ENCODE measurements at places on chromosomes 7 and 10. TPM values are rescaled to one million over a fixed set of nuclear protein-coding genes. Genes with fewer than 3 reads are reported as not detected.
A peak's percentile ranks its signal among the peaks of the same experiment; 100 is the strongest.

DNA sequence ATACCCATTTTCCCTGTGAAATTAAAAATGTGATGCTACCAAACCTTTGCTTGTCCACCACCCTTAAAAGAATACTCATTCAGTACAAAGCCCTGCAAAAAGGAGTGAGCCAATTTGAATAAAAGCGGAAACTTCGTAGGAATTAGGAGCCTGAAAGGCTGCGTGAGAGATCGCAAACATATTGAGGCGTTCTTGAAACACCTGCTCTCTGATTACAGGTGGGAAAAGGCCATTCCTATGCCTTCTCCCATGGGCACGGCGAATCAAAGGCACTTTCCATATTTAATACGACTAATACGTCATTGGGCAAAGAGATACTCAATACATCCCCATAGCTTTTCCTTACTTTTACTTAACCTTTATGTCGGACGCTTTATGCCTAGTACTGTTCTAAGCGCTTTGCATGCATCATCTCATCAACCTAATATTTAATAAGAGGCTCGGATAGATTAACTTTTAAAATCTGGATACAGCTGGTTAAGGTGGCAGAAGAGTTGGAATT, 30.9 kb upstream of the KMT2E start:
- peaks cover 19% of the 10 kb centered on the region for H3K4me1 ChIP-seq
- DNase-seq = no peak
- no peaks in the 10 kb centered on the region for H3K36me3 ChIP-seq
- H3K4me3 ChIP-seq = peak overlapping the region; percentile 95
- peak overlapping the region; percentile 98 for H3K27ac ChIP-seq

- no peak for DNase-seq
- H3K4me1 ChIP-seq = no peaks in the 10 kb centered on the region
- H3K27me3 ChIP-seq = no peaks in the 10 kb centered on the region
- H3K27ac ChIP-seq = no peak overlapping the region
- H3K36me3 ChIP-seq = no peaks in the 10 kb centered on the region
- H3K4me3 ChIP-seq = no peak overlapping the region
Measured at GRCh38 chr10:88886557-88886956, 6.5 kb downstream of the STAMBPL1 start.

GRCh38 chr7:131305152-131305551, 22.5 kb upstream of the MKLN1 start:
- H3K4me1 ChIP-seq = no peaks in the 10 kb centered on the region
- H3K27ac ChIP-seq = no peak overlapping the region
- no peaks in the 10 kb centered on the region for H3K27me3 ChIP-seq
- no peaks in the 10 kb centered on the region for H3K36me3 ChIP-seq

GRCh38 chr7:12570534-12571461, at the start of gene SCIN:
Gene SCIN, plus strand, starts transcription at chr7:12570720. Its CDS starts 67 bp downstream, at chr7:12570787.
- peaks cover 13% of the 10 kb centered on the region for H3K4me1 ChIP-seq
- no peak within 1 kb of the TSS for H3K27ac ChIP-seq
- H3K27me3 ChIP-seq = peaks cover 24% of the 10 kb centered on the region
- H3K4me3 ChIP-seq = peak within 1 kb of the TSS; percentile 49
- no peak for DNase-seq

GRCh38 chr7:69661342-69661741, 63.1 kb downstream of the AUTS2 start:
- no peak overlapping the region for H3K4me3 ChIP-seq
- H3K36me3 ChIP-seq = no peaks in the 10 kb centered on the region
- DNase-seq = no peak
- H3K27me3 ChIP-seq = no peaks in the 10 kb centered on the region
- peaks cover 6% of the 10 kb centered on the region for H3K4me1 ChIP-seq

DNA sequence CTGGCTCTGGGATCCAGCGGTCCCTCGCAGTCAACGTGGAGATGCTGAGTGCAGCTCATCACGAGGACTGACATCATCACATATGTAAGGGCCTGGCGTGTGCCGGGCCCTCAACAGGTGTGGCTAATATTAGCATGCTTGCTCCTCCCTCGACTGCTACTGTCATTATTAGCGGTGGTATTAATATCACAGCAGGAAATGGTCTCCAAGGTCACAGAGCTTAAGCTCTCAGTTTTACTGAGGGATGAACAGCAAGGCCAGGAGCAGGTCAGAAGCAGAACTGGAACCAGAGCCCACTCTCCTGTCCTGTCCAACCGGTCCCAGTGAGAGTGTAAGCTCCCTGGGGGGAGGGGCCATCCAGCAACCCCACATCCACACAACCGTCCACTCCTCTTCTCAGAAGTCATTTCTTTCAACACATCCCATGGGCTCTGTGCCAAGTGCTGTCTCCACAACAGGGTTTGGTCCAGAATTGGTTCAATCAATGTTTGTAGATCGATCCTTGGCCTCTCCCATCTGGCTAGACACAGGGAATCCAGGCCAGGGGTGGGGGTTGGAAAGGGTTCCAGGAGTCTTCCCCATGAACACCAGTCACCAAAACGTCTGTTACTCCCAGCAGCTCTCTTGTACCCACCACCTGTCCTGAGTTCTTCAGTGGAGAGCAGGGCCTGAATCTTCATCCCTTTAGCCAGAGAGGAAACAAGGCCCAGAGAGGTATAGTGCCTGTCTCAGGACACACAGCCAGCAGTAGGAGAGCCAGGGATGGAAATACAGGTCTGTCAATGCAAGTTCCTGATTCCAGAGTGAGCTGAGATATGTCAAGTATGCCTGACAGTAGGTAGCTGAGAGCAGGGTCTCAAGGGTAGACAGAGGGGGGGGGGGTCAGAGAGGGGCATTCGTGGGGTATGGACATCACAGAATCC, 45.3 kb upstream of the ZMIZ1 start:
- no peaks in the 10 kb centered on the region for H3K36me3 ChIP-seq
- no peak overlapping the region for H3K4me3 ChIP-seq
- peaks cover 41% of the 10 kb centered on the region for H3K4me1 ChIP-seq
- DNase-seq = no peak

DNA sequence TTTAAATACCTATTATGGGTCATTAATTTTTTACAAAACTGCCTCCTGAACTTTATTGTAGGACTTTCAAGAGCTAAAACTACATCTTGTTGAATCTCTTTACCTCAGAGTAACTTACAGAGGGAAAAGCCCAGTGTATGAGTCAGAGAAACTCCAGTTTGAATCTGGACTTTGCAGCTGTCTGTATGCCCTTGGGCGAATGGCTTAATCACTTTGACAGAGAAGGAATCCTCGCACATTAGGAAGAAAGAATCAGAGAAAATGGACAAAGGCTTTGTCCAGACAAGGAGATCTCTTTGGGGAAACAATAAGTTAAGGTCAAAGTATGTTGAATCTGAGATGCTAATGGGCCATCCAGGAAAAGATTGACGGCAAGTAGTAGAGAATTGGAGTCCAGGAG, 484.2 kb upstream of the CELF2 start:
- no peaks in the 10 kb centered on the region for H3K27me3 ChIP-seq
- H3K27ac ChIP-seq = no peak overlapping the region
- no peak overlapping the region for H3K4me3 ChIP-seq
- no peaks in the 10 kb centered on the region for H3K36me3 ChIP-seq

DNA sequence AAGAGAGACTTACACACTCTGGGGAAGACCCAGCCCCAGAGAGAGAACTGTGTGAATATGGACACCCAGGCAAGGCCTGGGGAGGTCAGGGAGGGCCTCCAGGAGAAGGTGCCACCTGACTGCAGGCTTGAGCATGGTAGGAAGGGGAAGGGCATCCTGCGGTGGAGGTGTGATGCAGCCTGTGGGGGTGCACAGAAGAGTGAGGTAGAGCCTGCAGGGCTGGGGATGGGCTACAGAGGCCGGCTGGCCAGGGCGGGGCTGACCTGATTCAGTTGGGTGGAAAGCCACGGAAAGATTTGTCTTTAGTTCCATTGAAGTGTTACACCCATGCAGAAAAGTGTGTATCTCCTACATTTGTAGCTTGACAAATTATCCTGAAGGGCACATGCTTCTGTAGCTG, 47.6 kb downstream of the ZMIZ1 start:
- no peak overlapping the region for H3K27ac ChIP-seq
- no peak for DNase-seq
- H3K36me3 ChIP-seq = peaks cover 55% of the 10 kb centered on the region
- no peak overlapping the region for H3K4me3 ChIP-seq
- H3K27me3 ChIP-seq = no peaks in the 10 kb centered on the region

- H3K4me1 ChIP-seq = peaks cover under 1% of the 10 kb centered on the region
- DNase-seq = no peak
- no peak overlapping the region for H3K27ac ChIP-seq
- H3K4me3 ChIP-seq = no peak overlapping the region
- no peaks in the 10 kb centered on the region for H3K36me3 ChIP-seq
- no peaks in the 10 kb centered on the region for H3K27me3 ChIP-seq
Measured at GRCh38 chr7:140056431-140057142, 6.2 kb downstream of the PARP12 start.

GRCh38 chr10:82068501-82068900, 193.5 kb downstream of the NRG3 start:
- H3K27me3 ChIP-seq = no peaks in the 10 kb centered on the region
- no peak overlapping the region for H3K4me3 ChIP-seq
- no peaks in the 10 kb centered on the region for H3K36me3 ChIP-seq
- H3K27ac ChIP-seq = no peak overlapping the region
- no peak for DNase-seq

DNA sequence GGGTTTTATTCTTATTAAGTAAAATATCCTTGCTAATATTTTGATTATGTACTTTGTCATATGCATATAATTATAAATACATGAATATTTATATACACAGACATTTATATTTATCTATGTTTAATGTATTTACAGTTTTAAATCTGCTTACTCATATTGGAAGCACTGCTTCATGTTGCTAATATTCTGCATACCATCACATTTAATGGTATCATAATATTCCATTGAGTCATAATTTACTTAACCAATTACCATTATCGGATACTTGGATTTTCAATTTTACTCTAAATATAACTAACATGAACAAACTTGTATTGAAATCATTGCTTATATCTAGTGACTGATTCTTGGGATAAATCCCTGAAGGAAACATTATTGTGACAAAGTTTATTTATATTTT, 155.2 kb downstream of the MBL2 start:
- H3K36me3 ChIP-seq = no peaks in the 10 kb centered on the region
- H3K4me3 ChIP-seq = no peak overlapping the region
- DNase-seq = no peak
- no peaks in the 10 kb centered on the region for H3K4me1 ChIP-seq
- no peak overlapping the region for H3K27ac ChIP-seq

- peaks cover 24% of the 10 kb centered on the region for H3K36me3 ChIP-seq
- no peak overlapping the region for H3K27ac ChIP-seq
- DNase-seq = no peak
- H3K4me1 ChIP-seq = peaks cover 45% of the 10 kb centered on the region
Measured at GRCh38 chr7:5445981-5446594, 22.5 kb upstream of the TNRC18 start.

- H3K36me3 ChIP-seq = no peaks in the 10 kb centered on the region
- H3K4me1 ChIP-seq = no peaks in the 10 kb centered on the region
- H3K4me3 ChIP-seq = no peak overlapping the region
- no peaks in the 10 kb centered on the region for H3K27me3 ChIP-seq
- no peak overlapping the region for H3K27ac ChIP-seq
Measured at GRCh38 chr10:21340331-21340730, 185.2 kb downstream of the SKIDA1 start.

- H3K4me3 ChIP-seq = no peak overlapping the region
- H3K36me3 ChIP-seq = no peaks in the 10 kb centered on the region
- peaks cover 26% of the 10 kb centered on the region for H3K4me1 ChIP-seq
- DNase-seq = no peak
- H3K27ac ChIP-seq = no peak overlapping the region
- peaks cover 8% of the 10 kb centered on the region for H3K27me3 ChIP-seq
Measured at GRCh38 chr10:45425621-45426563, 51.9 kb downstream of the ALOX5 start.

DNA sequence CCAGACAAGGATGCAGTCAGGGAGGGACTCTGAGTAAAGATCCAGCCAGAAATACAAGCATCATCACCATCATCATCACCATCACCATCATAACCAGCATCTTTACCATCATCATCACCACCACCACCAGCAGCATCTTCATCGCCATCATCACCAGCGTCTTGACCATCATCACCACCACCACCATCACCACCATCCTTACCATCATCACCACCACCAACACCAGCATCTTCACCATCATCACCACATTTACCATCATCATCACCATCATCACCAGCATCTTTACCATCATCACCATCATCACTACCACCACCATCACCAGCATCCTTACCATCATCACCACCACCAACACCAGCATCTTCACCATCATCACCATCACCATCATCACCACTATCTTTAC, 44.1 kb upstream of the CPXM2 start:
- DNase-seq = no peak
- no peaks in the 10 kb centered on the region for H3K27me3 ChIP-seq
- H3K36me3 ChIP-seq = no peaks in the 10 kb centered on the region
- no peak overlapping the region for H3K27ac ChIP-seq

- no peaks in the 10 kb centered on the region for H3K4me1 ChIP-seq
- H3K36me3 ChIP-seq = peaks cover 2% of the 10 kb centered on the region
- H3K4me3 ChIP-seq = no peak overlapping the region
- H3K27me3 ChIP-seq = no peaks in the 10 kb centered on the region
- no peak for DNase-seq
- no peak overlapping the region for H3K27ac ChIP-seq
Measured at GRCh38 chr7:77812290-77812685, 13.7 kb downstream of the PHTF2 start.

DNA sequence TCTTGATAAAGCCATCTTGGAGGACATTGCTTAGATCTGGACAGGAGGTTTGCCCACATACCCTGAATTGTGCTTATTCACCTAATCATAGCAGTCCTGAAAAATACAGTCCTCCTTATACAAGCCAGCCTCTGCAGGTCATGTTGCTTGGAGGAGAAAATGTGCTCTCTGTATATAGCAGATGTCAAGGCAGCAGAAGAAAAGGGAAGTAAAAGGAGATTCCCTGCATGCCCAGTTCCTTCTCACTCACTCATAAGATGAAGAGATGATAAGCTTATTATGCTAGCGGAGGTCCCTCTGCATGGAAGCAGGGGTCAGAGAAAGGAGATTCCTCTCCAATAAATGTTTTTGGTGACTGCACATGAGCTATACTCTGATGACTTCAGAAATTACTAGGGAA, 458.8 kb upstream of the ZMIZ1 start:
- DNase-seq = no peak
- H3K4me1 ChIP-seq = peaks cover 12% of the 10 kb centered on the region
- no peak overlapping the region for H3K27ac ChIP-seq
- H3K36me3 ChIP-seq = no peaks in the 10 kb centered on the region
- no peaks in the 10 kb centered on the region for H3K27me3 ChIP-seq

- no peaks in the 10 kb centered on the region for H3K36me3 ChIP-seq
- no peaks in the 10 kb centered on the region for H3K27me3 ChIP-seq
- H3K4me1 ChIP-seq = peaks cover 11% of the 10 kb centered on the region
- DNase-seq = no peak
- no peak overlapping the region for H3K4me3 ChIP-seq
- H3K27ac ChIP-seq = no peak overlapping the region
Measured at GRCh38 chr7:6262221-6262620, 10.2 kb downstream of the CYTH3 start.

GRCh38 chr10:126538439-126539135, 131.9 kb downstream of the C10orf90 start:
- H3K4me1 ChIP-seq = peaks cover 3% of the 10 kb centered on the region
- peak; percentile 28 for DNase-seq
- no peaks in the 10 kb centered on the region for H3K27me3 ChIP-seq
- H3K36me3 ChIP-seq = no peaks in the 10 kb centered on the region
- H3K27ac ChIP-seq = no peak overlapping the region

GRCh38 chr10:21002091-21002878, 105.2 kb upstream of the NEBL start:
- H3K27me3 ChIP-seq = no peaks in the 10 kb centered on the region
- H3K36me3 ChIP-seq = no peaks in the 10 kb centered on the region
- H3K4me3 ChIP-seq = no peak overlapping the region
- no peaks in the 10 kb centered on the region for H3K4me1 ChIP-seq

The GBX1 gene
- 2.4 TPM for total RNA-seq

The C10orf90 gene
- total RNA-seq = 1.7 TPM

The CLCN1 gene
- not detected for total RNA-seq

The LRRC72 gene
- total RNA-seq = not detected

The UBN2 gene
- total RNA-seq = 22.2 TPM

The WNT8B gene
- total RNA-seq = 0.06 TPM

The CCNY gene
- 60.1 TPM for total RNA-seq

The KIF20B gene
- total RNA-seq = 12.7 TPM

The DGKB gene
- 13.6 TPM for total RNA-seq
